Liver (tissue), 10 donors: ENCODE measurements at places on chromosomes 11 and 22. TPM values are rescaled to one million over a fixed set of nuclear protein-coding genes. Genes with fewer than 3 reads are reported as not detected.

DNA sequence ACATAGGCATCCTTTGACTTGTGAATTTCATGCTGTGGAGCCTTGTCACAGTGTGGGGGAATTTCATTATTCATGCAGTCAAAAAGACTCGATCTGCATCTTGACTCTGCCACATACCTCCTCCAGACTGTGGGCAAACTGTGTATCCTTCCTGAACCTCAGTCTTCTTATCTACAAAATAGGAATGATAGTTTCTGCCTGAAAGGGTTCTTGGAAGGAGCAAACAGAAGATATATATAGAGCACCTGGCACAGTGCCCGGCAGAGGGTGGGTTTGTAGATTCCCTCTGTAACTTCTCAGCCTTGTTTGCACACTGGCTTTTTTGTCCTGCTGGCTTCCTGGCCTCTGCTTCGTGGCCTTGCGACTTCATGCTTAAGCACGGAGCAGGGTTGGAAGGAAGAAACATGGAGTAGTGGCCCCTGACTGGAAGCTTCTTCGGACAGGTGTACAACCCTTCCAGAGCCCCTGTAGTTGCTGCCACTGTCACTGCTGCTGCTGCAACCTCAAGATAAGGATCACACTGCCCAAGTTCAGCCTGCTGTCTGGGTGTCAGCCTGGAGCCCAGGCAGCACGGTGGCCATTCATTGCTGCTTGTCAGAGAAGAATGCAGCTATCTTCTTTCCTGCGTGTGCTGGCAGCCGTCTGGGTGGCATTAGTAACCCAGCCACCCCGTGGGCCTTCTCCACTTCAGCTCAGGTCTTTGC, 106.4 kb downstream of the MICAL2 start:
- peaks cover 18% of the 10 kb centered on the region for H3K36me3 ChIP-seq
- peaks cover 4% of the 10 kb centered on the region for H3K4me1 ChIP-seq
- H3K27ac ChIP-seq: no peak overlapping the region
- no peak overlapping the region for H3K4me3 ChIP-seq
- peak; percentile 71 for DNase-seq
- no peaks in the 10 kb centered on the region for H3K27me3 ChIP-seq

- no peak overlapping the region for H3K27ac ChIP-seq
- DNase-seq: no peak
- no peaks in the 10 kb centered on the region for H3K4me1 ChIP-seq
- H3K27me3 ChIP-seq: no peaks in the 10 kb centered on the region
- H3K4me3 ChIP-seq: no peak overlapping the region
Measured at GRCh38 chr11:121374286-121374985, 77.7 kb upstream of the SORL1 start.

The TSPAN32 gene
- total RNA-seq: 71.4 TPM

DNA sequence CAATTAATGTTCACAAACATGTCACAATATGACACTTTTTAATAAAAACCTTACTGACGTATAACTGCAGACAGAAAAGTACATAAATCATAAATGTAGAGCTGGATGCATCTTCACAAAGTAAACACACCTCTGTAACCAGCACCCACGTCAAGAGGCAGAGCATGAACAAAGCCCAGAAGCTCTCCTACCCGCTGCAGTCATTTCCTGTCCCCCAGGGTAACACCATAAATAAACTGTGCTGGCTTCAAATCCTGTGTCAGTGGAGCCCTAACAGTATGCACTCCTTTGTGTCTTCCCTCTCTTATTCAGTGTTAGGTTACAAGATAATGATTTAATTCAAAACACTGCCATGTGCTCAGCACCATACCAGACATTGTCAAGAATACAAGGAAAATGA, 5.7 kb downstream of the SYT13 start:
- DNase-seq: no peak
- no peak overlapping the region for H3K27ac ChIP-seq
- no peaks in the 10 kb centered on the region for H3K36me3 ChIP-seq
- no peaks in the 10 kb centered on the region for H3K27me3 ChIP-seq
- H3K4me1 ChIP-seq: no peaks in the 10 kb centered on the region
- H3K4me3 ChIP-seq: no peak overlapping the region

DNA sequence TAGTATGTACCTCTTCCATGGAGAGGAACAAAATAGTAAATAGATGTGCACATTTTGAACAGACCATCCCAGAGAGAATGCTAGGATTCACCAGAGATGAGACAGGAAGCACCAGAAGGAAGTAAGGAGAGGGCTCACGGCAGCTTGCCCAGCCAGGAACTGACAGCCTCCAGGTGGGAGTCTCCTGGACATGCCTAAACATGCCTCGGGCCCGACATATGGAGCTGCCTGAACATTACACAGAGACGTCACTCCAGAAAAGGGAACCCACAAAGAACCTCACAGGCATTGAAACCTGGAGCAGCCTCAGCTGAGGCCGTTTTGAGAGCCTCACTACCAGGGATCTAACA, 67.4 kb downstream of the BRD1 start:
- no peaks in the 10 kb centered on the region for H3K36me3 ChIP-seq
- H3K4me3 ChIP-seq: no peak overlapping the region
- no peaks in the 10 kb centered on the region for H3K27me3 ChIP-seq
- no peaks in the 10 kb centered on the region for H3K4me1 ChIP-seq

The OR6A2 gene
- total RNA-seq: 0.08 TPM
